A172 (cell line): ENCODE measurements at places on chromosomes 1 and 21. TPM values are rescaled to one million over a fixed set of nuclear protein-coding genes. Genes with fewer than 3 reads are reported as not detected.

The AGT gene
- 14.6 and 15.2 TPM in 2 replicates for total RNA-seq

The CD247 gene
- total RNA-seq = 0.26 TPM in 1 of 2 replicates, not detected in the other

The KIRREL1 gene
- 145 and 179 TPM in 2 replicates for total RNA-seq

The NCF2 gene
- 2.7 and 5.8 TPM in 2 replicates for total RNA-seq

The NOS1AP gene
- 1.2 and 2.4 TPM in 2 replicates for total RNA-seq

The SPRR2A gene
- total RNA-seq = not detected in 2 replicates

The IFNLR1 gene
- not detected in 2 replicates for total RNA-seq

The UTS2 gene
- total RNA-seq = not detected in 2 replicates

The TSSK3 gene
- 0.24 TPM in 1 of 2 replicates, not detected in the other for total RNA-seq

DNA sequence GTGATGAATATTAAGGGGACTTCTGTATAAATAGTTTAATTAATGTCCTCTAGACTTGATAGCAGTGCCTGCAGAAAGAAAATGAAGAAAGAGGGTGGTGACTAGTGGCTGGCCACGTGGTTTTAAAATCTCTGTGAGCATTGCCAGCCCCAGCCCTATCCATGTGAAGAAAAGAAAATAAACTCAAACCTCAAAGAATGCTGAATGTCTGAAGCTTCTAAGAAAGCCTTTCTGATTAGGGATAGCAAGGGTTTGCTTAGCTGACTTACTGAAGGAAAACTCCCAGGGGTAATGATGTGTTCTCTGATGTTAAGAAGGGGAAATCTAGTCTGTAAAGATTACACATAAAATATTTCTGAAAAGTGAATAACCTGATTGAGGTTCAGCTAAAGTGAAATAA, 31.8 kb downstream of the ADGRL2 start:
- DNase-seq = peak; percentile 22

DNA sequence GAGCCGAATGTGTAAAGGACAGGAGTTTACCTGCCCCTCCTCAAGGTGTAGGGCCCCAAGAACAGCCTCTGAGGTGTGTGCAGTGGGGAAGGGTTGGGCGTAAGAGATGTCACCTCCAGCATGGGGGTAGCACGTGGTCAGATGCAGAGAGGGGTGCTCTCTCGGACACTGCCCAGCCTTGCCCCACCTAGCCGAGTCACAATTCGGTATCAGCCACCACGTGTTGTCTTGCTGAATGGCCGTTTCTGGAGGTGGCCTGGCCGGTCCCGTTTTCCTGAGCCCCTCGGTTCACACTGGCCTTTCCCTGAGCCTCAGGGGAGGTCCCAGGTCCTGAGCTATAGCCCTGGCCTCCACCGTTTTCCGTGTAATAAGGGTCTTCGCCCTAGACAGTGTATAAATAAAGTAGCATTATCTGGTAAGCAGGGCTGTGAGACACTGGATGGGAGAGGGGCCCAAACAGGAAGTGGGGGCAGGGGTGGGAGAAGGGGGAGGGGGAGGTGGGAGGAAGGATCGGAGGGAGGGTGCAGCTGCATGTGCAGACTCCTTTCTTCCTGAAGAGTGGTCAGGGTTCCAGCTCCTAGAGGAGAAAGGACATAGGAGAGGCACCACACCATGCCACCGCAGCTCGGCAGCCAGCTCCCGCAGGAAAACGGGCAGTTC, 23.3 kb downstream of the CD34 start:
- DNase-seq = no peak

DNA sequence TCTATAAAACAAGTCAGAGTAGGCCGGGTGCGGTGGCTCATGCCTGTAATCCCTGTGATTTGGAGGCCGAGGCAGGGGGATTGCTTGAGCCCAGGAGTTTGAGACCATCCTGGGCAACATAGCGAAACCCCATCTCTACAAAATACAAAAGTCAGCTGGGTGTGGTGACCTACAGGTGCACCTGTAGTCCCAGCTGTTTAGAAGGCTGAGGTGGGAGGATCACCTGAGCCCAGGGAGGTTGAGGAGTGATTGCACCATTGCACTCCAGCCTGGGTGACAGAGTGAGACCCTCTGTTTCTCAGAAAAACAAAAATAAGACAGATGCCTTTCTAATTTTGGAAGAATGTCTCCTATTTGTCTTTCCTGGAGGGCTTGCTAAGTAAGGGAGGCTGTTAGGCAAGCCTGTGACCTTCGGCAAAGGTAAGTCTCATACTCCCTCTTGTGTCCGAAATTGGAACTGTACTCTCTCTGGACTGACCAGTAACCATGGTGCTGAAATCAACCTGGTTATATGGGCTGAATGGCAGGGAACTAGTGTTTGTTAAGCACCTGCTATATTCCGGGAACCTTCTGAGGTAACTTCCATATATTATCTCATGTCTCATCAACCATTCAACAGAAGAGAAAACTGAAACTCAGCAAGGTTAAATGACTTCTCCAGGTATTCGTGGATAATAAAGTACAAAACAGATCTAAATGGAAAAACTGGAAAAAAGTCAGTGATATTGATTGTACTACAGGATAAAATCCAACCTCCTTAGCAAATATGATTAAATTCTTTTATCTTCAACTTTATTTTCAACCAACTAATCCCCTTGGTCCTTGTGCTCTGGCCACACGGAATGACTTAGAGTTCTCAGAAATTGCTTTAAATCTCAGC, 11.8 kb upstream of the RAB3B start:
- peak; percentile 89 for DNase-seq

DNA sequence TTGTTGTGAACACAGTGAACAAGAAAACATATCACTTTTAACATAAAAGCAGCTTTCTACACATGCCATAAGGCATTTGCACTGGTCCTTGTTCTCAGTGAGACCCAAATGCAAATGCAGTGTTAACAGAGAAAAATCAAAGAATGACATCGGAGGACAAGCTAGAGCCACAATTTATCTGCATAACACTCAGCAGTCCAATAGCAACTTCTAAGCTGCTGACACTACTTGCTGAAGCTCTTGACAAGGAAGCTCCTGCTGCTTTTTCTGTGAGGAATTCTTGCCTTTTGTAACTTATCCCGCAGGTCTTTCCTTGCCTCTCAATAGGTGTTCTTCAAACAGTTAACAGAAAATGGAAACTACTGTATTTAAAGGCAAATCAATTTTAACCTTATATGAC, 34.7 kb downstream of the USH2A start:
- DNase-seq = no peak

DNA sequence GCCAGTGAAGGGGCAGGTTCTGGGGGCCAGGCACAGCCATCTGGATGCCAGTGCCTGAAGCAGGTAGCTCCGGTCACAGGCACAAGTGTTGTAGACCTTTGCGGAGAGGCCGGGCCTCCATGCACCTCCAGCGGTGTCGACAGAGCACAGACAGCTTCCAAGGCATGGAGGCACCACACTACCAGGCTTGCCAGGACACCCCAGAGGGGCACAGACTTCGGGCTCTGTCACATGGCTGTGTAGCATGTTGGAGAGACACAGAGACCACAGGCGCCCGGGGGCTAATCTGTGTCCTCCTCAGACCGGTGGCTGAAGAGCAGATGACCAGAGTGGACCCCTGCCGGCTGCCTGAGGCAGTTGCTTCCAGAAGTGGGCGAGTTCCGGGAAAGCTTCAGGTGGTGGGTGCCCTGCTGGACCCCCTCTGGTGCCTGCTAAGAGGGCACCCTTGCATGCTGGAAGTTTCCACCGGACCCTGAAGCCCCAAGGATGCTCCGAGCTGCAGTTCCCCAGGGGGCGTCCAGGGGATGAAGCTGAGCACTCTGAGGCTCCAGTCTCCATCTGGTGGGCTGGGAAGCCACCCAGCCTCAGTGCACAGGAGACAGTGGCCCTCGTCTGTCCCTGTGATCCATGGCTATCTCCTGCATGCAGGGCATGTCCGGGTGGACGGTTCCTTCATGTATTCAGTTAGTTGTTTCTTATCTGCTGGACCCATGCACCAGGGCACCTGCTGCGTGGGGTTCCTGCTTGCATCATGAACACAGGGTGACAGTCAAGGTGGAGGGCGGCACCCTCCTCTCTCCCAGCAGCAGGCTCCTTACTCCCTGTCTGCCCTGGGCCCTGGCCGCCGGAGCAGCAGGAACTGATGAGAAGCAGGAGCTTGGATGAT, 82.4 kb downstream of the OBSCN start:
- DNase-seq = no peak

- DNase-seq = no peak
Observed at GRCh38 chr1:232036181-232036933, 409.8 kb downstream of the DISC1 start.

- peak; percentile 95 for DNase-seq
Observed at GRCh38 chr1:100597061-100597741, 59.3 kb downstream of the GPR88 start.

- no peak for DNase-seq
Observed at GRCh38 chr21:25422610-25423608, 184.4 kb downstream of the MRPL39 start.

GRCh38 chr1:55716610-55717009, 501.4 kb upstream of the USP24 start:
- DNase-seq = peak; percentile 33

GRCh38 chr1:93438716-93439115, 9.2 kb upstream of the FNBP1L start:
- no peak for DNase-seq

- DNase-seq = peak; percentile 5
Observed at GRCh38 chr1:70896224-70896623, 151.4 kb downstream of the PTGER3 start.

DNA sequence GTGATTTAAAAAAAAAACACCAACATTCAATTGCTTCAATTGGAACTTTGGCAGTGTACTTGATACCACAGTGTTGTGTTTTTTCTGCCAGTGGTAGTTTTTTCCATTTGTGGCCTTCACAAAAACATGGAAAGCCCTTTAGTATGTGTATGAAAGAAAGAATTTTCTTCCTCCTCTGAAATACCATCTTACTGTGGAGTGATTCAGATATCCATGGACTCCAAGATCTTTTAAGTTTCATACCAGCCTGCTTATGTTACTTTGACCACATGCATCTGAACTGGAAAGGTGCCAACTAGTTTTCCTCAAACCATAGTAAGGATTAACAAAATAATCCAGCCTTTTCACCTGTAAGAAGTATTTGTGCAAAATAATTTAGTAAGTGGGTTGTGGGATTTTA, 3.4 kb downstream of the PPP2R5A start:
- DNase-seq = no peak
